ENCODE measurements at places on chromosomes 12 and 14.

DNA sequence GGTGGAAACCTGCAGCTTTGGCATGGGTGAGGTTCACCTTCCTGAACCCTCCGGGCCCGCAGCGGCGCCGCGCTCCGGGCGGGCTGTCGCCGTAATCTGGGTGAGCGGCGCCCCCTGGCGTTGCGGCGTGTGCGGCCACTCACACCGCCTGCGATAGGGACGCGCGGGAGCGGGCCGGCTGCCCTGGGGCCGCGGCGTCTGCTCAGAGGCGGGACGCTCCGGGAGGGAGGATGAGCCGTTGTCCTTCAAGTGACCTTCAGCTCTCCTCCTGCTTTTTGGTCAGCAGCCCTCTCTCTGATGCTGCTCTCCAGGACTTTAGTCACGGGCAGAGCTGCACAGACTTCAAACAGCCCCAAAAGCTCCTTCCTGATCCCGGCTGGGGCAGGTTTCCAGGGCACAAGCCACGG is 211.7 kb upstream of the FKBP4 start:
- peak; percentile 34 for DNase-seq

DNA sequence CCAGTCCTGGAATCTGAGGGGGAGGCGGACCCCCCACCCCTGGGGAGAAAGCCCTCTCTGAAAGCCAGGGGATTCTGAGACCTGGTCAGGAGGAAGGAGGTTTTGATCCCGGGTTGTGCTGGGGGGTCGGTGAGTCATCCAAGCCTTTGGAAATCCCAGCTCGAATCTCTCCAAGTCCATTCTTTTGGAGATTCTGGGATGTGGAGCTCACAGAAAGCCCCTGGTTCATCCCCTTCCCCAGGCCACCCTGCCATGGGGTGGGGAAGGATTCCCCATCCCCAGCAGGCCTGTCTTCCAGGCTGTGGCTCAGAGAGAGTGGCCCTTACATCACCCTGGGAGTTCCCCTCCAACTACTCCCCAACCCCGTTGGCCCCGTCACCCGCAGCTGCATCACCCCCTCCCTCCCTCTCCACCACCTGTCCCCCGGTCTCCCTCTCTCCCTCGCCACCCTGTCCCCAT is 14.3 kb downstream of the EXOC3L4 start:
- DNase-seq = peak; percentile 75

GRCh38 chr14:69584389-69584788 is 9.7 kb upstream of the CCDC177 start:
- DNase-seq = no peak

DNA sequence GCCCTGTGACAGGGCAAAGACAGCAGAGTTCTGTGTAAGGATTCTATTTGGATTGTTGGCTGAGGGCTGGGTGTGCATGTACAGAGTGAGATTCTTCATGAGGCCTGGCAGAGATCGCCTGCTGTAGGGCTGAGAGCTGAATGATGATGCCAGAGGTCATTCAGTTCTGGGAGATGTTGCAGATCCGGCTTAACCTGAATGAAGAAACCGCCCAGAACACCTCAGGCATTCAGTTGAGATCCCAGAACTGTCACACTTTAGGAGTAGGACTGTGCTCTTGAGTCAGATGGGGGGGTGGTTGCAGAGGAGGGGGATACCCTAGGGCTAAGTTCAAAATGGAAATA is 5.8 kb upstream of the EVL start:
- no peak for DNase-seq

- DNase-seq = peak; percentile 2
Observed at GRCh38 chr12:18224745-18225144, 36.6 kb upstream of the PIK3C2G start.

- DNase-seq = no peak
Observed at GRCh38 chr12:122326586-122326985, 60.3 kb upstream of the VPS33A start.

GRCh38 chr12:77559400-77560074 is 271.2 kb upstream of the NAV3 start:
- no peak for DNase-seq

DNA sequence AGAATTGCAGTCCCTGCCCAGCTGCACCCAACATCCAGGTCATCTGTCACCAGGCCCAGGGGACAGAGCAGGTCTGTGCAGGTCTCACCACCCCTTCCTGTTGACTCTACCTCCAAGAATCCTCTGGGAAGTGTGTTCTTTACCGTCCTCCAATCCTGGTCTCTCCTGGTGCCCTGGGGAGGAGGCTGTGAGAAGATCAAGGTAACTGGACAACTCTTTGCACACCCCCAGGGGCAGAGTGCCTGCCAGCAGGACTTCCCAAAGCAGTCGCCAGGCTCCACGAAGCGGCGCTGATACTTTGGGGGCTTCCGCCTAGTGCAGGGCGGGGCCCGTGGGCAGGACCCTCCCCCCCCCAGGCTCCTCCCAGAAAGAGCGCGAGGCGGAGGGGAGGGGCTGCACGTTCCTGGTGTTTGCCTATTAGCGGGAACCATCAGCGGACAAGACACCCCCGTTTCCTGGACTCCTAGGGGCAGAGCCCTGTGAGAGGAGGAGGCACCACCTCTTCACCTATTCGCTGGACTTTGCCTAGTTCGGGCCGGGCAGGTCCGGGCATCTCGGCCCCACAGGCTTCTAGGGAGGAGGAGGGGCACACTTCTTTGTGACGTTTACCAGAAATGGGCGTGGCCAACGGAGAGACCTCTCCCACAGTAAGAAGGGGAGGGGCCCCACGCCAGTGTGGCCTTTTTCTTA is 918.0 kb downstream of the AACS start:
- DNase-seq = no peak

All from HL-60 (cell line).